ENCODE measurements at places on chromosomes 7 and 10.

DNA sequence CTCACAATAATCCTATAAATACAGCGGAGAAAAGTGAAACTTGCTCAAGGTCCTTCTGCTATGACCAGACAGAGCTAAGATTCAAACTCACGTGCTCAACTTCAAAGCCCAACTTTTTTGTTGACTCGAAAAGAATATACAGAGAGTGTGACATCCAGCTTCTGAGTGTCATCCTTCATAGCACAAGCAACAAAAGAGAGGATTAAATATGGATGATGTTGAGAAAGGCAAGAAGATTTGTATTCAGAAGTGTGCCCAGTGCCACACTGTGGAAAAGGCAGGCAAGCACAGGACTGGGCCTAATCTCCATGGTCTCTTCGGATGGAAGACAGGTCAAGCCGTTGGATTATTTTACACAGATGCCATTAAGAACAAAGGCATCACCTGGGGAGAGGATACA is 2.1 kb upstream of the FAM3C start:
- no peak for DNase-seq

- no peak for DNase-seq
These were observed 327.3 kb downstream of the PHTF2 start for GRCh38 chr7:78125884-78126283.

DNA sequence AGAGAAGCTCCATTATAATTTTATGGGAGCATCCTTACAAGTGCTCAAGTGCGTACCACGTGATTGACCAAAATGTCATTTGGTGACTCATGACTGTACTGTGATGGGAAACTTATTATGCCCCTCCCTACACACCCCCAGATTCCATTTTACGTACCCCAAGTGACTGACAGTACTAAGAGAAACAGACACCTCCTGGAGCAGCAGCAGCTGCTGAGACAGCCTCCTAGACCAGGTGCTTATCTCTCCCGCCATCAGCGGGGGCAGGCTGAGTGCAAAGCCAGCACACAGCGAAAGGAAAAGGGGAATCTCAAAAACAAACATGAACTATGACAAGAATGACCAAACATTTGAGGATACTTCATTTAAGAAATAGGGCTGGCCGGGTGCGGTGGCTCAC is 4.2 kb upstream of the ADAM12 start:
- no peak for DNase-seq

DNA sequence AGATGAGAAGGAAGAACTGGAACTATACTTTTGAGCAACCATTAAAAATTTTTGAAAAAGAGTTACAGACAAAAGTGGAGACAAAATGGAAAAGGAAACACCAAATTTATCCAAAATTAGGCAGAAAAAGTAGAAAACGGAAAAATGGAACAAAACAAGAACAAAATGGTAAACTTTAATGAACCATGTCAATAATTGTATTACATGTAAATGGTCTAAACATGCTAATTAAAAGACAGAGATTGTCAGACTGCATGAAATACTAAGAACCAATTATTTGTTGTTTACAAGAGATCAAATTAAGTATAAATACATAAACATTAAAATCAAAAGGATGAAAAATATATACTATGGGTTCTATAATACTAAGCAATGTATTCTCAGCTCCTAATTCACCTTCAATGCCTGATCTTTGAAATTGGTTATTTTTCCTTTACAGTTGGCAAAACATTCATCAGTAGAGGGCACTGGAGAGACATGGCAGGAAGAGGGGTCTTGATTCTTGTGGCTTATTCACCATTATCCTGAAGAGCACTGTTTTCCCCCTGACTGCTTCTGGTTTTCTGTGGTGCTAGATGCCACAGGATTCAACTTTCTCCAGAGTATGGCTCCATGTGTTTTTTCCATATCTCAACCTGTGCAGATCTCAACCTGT is 124.9 kb downstream of the ELFN1 start:
- DNase-seq: no peak

GRCh38 chr7:122369756-122370155 is 65.2 kb upstream of the FEZF1 start:
- DNase-seq: no peak

DNA sequence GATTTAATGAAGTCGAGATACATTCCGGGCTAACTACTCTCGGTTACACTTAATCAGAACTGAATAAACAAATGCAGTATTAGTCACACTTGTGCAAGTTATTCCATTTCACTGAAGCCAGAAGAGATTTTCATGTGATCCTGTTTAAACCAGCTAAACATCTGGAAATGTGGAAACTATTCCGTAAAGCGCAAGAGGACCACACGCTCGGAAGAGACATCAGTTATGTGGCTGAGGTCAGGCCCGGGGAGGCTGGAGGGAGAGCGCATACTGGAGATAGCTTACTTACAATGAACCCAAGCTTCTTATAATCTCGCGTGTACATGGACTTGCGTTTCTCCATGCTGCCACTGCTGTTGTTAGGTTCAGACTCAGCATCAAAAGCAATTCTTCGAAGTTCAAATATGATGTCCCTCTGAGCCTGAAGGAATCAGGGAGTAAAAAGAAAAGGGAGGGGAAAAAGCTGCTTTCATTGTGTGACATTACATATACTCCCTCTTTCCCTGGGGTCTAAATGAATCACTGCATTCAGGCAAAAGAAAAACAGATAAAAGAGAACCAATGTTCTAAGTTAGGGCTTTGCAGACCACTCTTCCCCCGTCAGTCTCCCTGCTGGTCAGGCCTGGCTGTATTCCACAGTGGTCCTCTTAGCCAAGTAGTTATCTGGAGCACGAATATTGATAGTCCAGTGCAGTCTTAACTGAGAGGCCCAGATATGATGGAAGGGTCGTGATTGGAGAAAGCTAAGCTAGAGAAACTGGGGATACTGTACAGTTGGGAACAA is 237.4 kb downstream of the ELMO1 start:
- DNase-seq: peak; percentile 89

- DNase-seq: no peak
These were observed 11.0 kb upstream of the RSBN1L start for GRCh38 chr7:77685233-77685632.

GRCh38 chr10:76049581-76050290 is 618.3 kb downstream of the LRMDA start:
- DNase-seq: no peak

DNA sequence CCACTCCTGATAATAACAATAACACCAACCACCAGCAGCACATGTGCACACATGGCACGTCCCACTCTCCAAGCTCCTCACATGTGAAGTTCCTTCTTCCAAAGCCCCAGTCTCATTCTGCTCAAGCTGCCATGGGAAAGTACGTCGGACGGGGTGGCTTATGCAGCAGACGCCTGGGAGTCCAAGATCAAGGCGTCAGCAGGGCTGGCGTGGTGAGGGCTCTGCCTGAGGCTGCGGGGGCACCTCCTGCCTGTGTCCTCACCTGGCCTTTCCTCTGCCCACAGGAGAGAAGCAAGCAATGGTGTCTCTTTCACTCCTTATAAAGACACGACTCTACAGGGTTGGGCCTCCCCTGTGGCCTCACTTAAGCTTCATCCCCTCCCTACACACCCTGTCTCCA is 68.8 kb upstream of the INSIG1 start:
- no peak for DNase-seq

DNA sequence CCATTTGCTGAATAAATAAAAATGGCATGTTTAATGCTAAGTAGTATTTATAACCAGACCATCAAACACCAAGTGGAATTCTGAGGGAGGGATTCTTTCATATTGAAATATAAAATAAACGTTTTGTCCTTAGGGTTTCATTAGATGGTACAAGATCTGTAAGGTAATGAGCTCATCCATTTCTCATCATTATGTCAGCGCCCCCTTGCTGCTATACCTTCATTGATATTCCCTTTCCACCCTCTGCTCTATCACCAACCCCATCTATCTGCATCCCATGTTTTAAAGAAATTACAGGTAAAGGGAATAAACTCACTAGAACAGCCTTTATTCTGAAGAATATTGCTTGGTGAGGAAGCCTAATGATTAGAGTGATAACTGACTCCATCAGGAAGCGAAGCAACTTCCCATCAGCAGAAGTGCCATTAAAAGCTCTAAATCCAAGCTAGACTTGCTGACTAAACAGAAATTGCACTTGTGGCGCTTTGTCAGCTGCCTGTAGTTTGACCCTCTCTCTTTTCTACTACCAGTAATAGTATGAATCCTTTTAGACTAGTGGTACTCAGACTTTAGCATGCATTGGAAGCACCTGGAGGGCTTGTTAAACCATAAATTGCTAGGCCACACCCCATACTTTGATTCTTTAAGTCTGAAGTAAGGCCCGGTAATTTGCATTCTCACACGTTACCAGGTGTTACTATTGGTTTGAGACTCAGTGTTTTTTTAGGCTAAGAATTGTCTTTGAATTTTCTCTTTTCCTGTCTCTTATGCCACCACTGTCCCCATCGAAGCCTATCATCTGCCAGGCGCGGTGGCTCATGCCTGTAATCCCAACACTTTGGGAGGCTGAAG is 27.5 kb downstream of the ADD3 start:
- no peak for DNase-seq

- no peak for DNase-seq
These were observed 34.6 kb upstream of the TPST1 start for GRCh38 chr7:66170309-66171231.

All from muscle of arm (tissue), 14 donors.